ENCODE measurements at places on chromosomes 16 and 17. TPM values are rescaled to one million over a fixed set of nuclear protein-coding genes. Genes with fewer than 3 reads are reported as not detected.
A peak's percentile ranks its signal among the peaks of the same experiment; 100 is the strongest.

The EFNB3 gene
- total RNA-seq: not detected

The CDRT15 gene
- not detected for total RNA-seq

The DRC3 gene
- not detected for total RNA-seq

DNA sequence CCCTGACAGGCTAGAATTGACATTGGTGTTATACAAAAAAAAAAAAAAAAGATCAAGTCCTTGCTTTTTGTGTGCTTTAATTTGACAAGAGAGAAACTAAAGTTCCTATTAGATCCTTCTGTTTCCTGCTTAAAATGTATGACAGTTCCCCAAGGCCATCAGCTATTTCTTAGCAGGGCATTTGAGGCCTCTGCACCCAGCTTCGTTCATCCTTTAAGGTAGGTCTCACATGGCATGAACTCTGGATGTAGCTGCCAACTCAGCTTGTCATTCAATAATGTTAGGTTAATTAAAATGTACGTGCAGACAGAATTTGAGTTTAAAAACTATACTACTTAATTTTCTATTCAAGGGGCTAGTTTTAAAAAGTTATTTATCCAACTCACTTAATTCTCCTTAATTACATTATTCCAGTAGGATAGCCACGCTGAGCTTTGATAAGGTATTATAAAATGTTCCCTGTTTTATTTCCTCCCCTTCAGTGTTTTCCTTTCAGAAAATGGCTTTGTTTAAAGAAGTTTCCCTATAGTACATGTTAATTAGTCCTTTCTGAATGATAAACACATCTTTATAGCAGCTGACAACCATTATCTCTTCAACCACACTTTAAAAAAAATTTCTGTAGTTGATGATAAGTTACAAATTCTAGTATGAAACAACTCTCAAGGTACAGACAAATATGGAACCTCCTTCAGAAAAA is 1.2 kb upstream of the RFFL start:
- DNase-seq: no peak

DNA sequence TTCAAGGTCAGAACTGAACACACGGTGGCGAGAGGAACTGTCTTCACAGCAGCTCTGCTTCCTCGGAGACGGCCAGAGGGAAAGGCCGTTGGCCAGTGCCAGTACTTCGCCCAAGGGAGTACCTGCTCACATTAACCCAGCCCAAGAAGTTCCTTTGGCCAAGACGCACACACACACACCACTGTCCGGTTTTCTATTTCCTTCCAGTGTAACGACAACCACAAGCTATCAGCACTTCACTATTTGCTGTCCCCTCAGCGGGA is 744 bp upstream of the GGNBP2 start:
- DNase-seq: no peak

DNA sequence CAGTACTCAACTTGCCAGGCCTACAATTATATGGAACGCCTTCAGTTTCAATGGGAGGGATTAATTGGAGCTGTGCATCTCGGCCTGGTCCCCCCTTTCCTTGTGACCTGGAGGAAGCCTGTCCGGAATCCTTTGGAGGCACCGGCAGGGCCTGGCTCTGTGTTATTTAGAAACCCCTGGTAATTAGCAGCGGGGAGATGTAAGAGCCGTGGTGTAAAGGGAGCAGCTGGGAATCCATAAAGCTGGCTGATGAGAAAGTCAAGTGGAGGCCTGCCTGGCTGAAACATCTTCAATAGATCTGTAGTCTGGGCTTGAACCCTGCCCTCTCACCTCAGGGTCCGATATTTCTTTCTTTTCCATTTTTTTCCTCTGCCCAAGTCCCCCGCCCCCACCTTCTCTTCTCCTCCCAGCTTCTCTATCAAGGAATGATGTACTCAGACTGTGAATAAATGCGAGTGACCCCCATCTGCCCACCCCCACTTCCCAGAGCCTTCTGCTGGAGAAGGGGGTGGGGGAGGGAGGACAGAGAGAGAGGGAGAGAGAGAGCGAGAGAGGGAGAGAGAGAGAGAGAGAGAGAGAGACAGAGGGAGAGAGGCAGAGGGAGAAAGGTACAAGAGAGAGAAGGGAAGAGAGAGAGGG is 495.5 kb upstream of the ZFHX3 start:
- DNase-seq: no peak

GRCh38 chr17:48542114-48542656 is 2.7 kb downstream of the HOXB2 start:
- DNase-seq: peak; percentile 18

DNA sequence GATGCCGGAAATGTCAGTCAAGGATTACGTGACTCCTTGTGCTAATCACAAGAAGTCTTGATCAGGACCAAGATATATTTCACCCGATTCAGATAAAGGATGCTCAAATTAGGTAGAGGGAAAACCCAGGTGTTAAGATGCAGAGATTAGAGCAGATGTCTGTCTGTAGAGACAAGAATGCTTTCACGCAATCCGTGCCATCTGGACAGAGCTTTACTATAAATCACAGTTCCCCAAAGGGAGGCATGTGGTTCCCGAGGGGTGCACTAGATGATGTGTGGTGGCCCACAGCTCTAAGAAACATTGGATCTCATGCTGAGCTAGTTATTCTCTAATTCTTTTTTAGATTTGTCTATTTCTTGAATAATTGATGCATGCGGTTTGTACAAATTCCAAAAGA is 9.8 kb upstream of the MAP3K14 start:
- DNase-seq: no peak
